Activated T-cell treated with anti-CD3 and anti-CD28 coated beads for 24 hours (primary cell): ENCODE measurements at places on chromosomes 13 and 19.

- DNase-seq, result peak; percentile 43
Observed at GRCh38 chr19:32976223-32976805, 4.3 kb downstream of the FAAP24 start.

- DNase-seq, result no peak
Observed at GRCh38 chr13:110037925-110038573, 251.7 kb upstream of the IRS2 start.

DNA sequence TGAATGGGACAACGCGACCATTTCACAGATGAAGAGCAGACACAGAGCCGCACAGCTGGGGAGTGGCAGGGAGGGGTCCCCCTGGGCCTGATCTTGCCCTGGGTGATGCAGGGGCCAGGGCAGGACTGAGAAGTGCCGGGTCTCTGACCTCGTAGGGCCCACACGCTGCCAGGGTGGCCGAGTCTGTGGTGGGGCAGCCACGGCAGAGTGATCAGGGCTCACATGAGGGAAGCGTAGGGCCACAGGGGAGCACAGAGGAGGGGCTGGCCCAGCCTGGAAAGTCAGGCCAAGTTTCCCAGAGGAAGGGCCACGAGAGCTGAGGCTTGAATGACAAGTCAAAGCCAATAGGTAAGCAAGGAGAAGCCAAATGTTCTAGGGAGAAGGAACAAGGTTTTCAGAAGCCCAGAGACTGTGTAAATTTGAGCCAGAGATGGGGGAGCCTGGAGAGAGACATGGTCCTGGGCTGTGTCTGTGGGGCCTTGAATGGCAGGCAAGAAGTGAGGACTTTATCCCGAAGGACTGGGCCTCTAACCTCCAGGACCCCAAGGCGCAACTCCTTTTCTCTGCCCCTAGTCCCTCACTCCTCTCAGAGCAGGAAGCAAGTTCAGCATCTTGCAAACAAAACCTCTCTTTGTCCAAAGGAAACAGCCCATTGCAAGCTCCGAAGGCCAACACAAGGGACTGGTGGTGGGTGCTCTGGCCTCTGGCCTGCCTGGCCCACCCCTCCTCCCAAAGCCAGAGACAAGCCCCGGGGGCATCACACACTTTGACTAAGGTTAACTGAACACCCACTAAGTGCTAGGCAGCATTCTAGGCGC lies 31.7 kb upstream of the FXYD3 start:
- no peak for DNase-seq

DNA sequence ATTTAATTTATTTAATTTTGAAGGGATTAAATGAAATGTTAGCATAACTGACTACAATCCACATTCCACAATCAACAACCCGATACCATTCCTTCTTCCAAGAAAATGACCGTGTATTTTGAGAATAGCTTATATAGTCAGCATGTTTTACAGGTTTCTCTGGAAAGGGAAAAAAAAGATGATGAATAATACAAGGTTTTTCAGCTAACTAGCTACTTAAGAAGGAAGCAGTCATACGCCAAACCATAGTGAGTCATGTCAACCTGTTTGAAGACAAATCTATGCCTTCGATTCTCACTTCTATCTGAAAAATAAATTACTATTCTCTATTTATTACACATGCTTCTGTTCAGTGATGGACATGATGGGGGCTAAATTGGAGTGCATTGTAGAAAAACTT lies 258.6 kb downstream of the EFNB2 start:
- DNase-seq, result no peak

DNA sequence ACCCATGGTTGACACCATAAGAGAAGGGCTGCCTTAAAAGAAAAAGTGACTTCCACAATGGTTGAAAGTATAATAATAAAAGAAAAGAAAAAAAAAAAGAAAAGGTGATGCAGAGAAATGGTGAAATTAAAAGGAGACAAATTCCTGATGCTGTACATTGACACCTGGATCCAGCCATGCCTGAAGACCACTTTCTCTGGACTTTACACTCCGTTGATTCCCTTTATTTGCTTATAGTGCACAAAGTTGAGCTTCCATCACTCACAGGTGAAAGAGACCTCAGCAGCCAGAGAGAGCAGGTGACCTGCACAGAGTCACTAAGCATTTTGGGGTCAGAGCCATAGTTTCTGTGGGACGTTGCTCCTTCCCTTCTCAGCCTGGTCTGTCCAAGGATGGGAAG lies 12.2 kb upstream of the OR10H5 start:
- DNase-seq, result no peak

DNA sequence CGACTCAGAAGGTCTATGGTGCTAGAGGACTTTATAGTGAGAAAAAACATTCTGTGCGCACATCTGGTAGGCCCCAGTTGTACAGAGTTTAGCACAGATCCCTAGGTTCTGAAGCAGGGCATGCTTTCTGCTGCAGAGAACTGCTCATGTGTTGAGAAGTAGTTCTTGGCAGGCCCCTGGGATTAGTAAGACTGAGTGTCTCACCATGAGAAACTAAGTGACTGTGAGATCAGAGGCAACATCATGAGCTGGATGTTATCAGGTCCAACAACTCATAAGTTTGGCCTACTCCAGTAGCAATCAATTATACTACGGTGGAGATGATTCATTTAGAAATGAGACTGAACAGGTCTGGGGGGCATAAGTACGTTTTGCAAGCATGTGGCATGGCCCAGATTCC lies 507.4 kb upstream of the KLF12 start:
- DNase-seq, result no peak

GRCh38 chr19:42284066-42284501 lies 15.0 kb downstream of the CIC start:
- peak; percentile 82 for DNase-seq

DNA sequence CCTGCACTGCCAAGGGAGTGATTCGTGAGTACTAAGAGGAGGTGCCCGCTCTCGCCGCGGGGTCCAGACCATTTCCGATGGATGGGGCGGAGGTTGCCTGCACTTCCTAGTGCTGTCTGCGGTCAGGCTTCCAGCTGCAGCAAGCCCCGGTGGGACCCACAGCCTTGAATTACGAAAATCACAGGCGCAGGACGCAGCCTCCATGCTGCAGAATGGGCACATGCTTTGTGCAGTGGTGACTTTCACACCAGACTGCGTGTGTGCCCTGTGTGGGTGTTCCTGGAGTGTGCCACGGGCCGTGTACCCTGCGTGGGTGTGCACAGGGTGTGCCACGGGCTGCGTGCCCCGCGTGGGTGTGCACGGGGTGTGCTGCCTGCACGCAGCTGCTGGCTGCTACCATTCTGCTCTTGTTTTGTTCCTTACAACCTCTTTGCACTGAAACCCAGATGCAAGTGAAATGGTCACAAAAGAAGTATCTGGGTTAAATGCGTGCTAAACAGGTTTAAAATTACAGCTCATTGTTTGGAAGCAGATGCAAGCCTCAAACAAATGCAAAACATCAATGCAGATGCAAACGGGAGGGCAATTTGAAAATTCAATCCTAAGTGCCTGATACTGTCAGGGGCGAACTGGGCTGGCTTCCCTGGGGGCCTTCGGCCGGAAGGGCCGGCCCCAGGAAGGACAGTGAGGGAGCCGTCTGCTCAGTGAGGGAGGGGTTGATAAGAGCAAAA lies 221.2 kb upstream of the SOX1 start:
- no peak for DNase-seq
